ENCODE measurements at places on chromosomes 12 and 14. TPM values are rescaled to one million over a fixed set of nuclear protein-coding genes. Genes with fewer than 3 reads are reported as not detected.

The IAPP gene
- polyA plus RNA-seq: not detected

DNA sequence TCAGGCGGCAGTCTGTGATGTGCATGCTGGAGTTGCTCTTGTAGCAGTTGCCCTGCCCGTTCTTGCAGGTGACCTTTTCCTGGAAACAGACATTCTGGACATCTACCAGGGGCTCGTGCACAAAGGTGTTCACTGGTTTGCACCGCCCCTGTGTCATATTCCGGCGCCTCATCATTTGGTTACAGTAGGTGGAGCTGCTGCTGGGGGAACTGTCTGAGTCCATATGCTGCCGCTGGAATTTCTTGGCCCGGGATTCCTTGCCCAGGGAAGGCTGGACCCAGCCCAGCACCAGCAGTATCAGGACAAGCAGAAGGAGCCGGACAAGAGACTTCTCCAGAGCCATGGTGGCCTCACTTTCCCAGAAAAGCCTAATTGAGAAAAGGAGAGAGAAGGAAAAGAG lies 918 bp downstream of the RNASE1 start:
- peaks cover 55% of the 10 kb centered on the region for H3K4me1 ChIP-seq
- H3K27ac ChIP-seq: no peak overlapping the region
- no peaks in the 10 kb centered on the region for H3K36me3 ChIP-seq

GRCh38 chr12:85985996-85986395 lies 111.9 kb downstream of the NTS start:
- no peak overlapping the region for H3K4me3 ChIP-seq
- DNase-seq: no peak
- H3K4me1 ChIP-seq: no peaks in the 10 kb centered on the region

The RERG gene
- polyA plus RNA-seq: not detected

Measured in CD14-positive monocyte (primary cell).